ENCODE measurements at places on chromosomes 1 and 21.
A peak's percentile ranks its signal among the peaks of the same experiment; 100 is the strongest.

DNA sequence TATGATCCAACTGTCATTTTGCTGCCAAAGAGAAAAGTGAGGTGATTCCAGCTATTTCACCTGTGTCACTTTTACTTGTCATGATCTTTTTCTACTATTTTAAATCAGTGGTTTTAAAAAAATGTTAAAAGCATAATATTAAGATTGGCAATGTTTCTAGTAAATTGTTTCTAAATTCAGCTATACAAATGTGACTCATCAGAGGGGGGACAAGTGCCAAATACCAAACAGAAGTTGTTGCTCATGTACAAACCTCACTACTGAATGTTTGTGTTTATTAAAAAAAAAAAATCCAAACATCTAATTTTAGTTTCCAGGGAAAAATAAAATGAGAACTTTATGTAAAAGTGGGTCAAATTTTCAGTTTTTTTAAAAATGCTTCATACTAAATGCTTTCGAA is 346.2 kb upstream of the SNX7 start:
- no peaks in the 10 kb centered on the region for H3K4me1 ChIP-seq
- H3K36me3 ChIP-seq: no peaks in the 10 kb centered on the region
- H3K27ac ChIP-seq: no peak overlapping the region
- no peak for DNase-seq
- H3K4me3 ChIP-seq: no peak overlapping the region
- no peaks in the 10 kb centered on the region for H3K27me3 ChIP-seq

GRCh38 chr1:88867743-88868521 is 23.4 kb downstream of the GTF2B start:
- peaks cover 6% of the 10 kb centered on the region for H3K36me3 ChIP-seq
- H3K4me1 ChIP-seq: peaks cover 15% of the 10 kb centered on the region
- H3K27ac ChIP-seq: no peak overlapping the region
- DNase-seq: no peak
- H3K27me3 ChIP-seq: no peaks in the 10 kb centered on the region

- no peaks in the 10 kb centered on the region for H3K27me3 ChIP-seq
- H3K36me3 ChIP-seq: no peaks in the 10 kb centered on the region
- H3K4me3 ChIP-seq: no peak overlapping the region
- DNase-seq: no peak
Observed at GRCh38 chr1:199081739-199082138, 442.9 kb downstream of the PTPRC start.

DNA sequence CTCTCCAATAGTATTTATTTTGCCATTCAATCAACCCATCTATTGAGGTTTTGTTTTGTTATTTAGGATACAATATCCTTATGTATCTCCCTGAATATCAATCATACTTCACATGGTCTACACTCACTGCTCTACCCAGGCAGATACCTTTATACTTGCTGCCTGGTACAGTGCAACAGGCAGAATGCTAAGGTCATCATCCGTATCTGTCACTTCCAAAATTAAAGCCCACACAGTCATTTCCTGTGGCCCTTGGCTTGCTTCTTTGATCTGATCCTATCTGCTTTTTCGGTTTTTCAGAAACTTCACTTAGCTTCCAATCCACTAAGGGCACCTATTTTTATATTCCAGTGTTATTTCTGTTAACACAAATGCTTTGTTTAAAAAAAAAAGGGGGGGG is 22.3 kb upstream of the ZZZ3 start:
- H3K4me1 ChIP-seq: no peaks in the 10 kb centered on the region
- no peak overlapping the region for H3K27ac ChIP-seq
- H3K36me3 ChIP-seq: peaks cover 10% of the 10 kb centered on the region
- DNase-seq: no peak

DNA sequence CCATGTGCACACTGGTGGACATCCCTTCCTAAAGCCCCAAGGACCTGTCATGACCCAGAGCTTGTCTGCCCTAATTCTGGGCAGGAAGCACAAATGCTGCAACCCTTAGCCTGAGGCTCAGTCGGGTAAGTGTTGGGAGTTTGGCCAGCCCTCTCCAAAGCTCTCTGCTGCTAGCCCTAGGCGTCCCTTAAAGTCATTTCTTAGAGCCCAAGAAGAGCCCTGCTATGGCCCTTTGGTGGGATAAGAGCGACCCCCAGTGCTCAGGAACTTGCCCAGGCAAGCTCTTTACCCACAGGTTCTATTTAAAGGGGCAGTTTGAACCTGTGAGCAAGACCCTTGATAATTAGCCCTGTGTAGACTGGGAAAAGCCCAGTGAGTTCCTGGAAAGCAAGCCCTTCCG is 356.8 kb downstream of the RRAGC start:
- no peaks in the 10 kb centered on the region for H3K4me1 ChIP-seq
- no peak for DNase-seq
- H3K27me3 ChIP-seq: no peaks in the 10 kb centered on the region
- H3K36me3 ChIP-seq: no peaks in the 10 kb centered on the region
- no peak overlapping the region for H3K4me3 ChIP-seq
- H3K27ac ChIP-seq: no peak overlapping the region

- H3K27me3 ChIP-seq: no peaks in the 10 kb centered on the region
- DNase-seq: peak; percentile 67
- H3K4me1 ChIP-seq: no peaks in the 10 kb centered on the region
Observed at GRCh38 chr1:56424744-56425493, 154.4 kb downstream of the PLPP3 start.

DNA sequence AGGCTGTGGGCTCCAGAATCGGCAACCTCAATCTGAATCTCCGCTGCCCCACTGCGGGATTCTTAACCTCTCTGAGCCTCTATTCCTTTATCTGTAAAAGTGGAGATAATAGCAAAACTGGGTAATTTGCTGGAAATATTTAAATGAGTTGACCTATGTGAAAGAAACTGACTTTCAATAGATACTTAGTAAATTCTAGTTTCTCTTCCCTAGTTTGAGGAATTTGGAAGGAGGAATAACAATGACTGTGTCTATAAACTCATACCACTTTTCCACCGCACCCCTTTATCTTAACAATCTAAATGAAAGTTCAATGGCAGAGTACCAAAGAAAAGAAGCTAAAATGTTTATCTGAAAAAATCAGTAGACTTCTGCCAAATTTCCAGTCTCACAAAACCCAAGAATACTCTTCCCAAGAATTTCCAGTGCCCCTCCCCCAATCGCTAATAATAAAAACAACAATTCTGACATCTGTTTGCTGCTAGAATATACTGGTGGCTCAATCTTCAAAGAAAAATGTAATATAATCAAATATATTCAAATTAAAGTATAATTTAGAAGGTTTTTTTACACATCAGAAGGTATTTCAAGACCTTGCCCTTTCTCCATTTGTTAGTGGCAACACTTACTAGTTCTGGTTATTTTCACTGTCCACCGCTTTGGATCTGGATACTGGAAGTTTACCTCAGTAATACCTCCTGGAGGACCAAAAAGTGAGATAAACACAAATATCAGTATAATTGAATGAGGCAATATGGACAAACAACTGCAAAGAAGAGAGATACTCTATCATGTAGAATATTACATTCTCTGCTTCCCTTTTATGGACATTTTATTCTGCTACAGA is 171.2 kb downstream of the LTN1 start:
- DNase-seq: no peak
- no peak overlapping the region for H3K4me3 ChIP-seq
- peaks cover 14% of the 10 kb centered on the region for H3K4me1 ChIP-seq
- no peaks in the 10 kb centered on the region for H3K36me3 ChIP-seq

DNA sequence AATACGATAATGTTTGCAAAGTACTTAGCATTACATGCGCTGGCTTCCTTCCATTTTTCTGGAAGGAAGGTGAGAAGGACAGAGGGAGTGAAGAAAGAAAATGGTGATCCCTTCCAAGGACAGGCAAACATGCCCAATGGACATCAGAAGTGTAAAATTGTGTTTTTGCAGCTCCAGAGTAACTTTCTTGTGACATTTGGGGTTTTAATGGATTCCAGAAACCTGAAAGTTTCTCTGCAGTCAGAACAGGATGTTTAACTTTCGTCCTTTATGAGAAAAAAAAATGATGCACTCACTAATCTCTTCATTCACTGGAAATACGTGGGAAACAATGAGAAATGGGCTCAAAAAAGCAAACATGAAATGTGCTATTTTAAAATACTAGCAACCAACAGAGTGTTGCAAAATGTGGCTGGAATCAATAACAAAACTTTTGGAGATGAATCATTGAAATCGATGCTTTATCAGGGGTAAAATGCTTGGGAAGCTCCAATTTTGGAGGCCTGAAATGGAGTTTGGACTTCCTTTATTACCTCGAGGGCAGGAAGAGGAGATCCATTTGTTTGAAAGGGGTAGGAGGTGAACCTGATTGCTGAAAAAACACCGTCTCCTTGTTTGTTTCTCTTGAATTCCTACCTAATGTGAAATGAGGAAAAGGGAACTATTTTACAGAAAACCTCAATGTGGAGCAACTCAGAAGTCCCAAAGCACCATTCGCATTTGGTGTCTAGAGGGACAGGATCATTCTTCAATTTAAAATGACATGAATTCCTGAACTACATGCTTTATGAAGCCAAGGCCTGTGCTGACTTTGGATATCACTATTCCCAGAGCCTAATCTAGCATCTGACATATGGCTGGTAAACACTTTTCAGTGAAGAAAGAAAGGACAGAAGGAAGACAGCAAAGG is 129.5 kb downstream of the TRABD2B start:
- peaks cover 24% of the 10 kb centered on the region for H3K4me1 ChIP-seq
- H3K4me3 ChIP-seq: no peak overlapping the region
- no peaks in the 10 kb centered on the region for H3K27me3 ChIP-seq
- no peaks in the 10 kb centered on the region for H3K36me3 ChIP-seq

- H3K27ac ChIP-seq: no peak overlapping the region
- DNase-seq: no peak
- H3K27me3 ChIP-seq: no peaks in the 10 kb centered on the region
- no peaks in the 10 kb centered on the region for H3K4me1 ChIP-seq
- H3K36me3 ChIP-seq: no peaks in the 10 kb centered on the region
Observed at GRCh38 chr1:47975302-47975921, 21.8 kb downstream of the TRABD2B start.

Data from body of pancreas (tissue), 4 donors.